H1 (cell line): ENCODE measurements at places on chromosomes 4 and X. TPM values are rescaled to one million over a fixed set of nuclear protein-coding genes. Genes with fewer than 3 reads are reported as not detected.

Gene PSAPL1
- 0.03 TPM in 2 replicates for polyA plus RNA-seq

Gene CRLF2
- 0.06 and 0.08 TPM in 2 replicates for polyA plus RNA-seq

Gene ENAM
- polyA plus RNA-seq = not detected in 2 replicates

Gene SPANXD
- polyA plus RNA-seq = not detected in 2 replicates

Gene PPP3CA
- polyA plus RNA-seq = 4.5 and 7.9 TPM in 2 replicates

Gene CCDC158
- polyA plus RNA-seq = not detected in 2 replicates

Gene UGT2B7
- not detected in 2 replicates for polyA plus RNA-seq

Gene FAM149A
- polyA plus RNA-seq = 6.1 and 9.0 TPM in 2 replicates
